ENCODE measurements at places on chromosomes 1 and 21.

DNA sequence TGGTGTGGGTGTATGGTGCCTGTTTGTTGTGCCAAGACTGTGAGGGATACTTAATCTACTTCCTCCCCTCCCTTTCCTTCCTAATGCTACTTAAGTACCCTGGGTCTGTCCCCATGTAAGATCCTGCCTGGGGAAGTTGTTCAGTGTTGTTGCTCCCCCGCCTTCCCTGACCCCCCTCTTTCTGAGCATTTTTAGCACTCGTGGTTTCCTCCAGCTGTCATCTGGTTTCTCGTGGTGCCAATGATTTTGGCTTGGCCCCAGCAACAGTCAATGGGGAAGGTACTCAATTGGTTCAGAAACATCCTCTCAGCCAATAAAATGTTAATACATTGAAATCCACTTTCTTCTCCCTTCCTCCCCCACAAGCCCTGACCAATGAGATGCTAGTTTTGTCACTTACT is 8.0 kb upstream of the B4GALT3 start:
- H3K4me3 ChIP-seq, result peak overlapping the region; percentile 19
- no peaks in the 10 kb centered on the region for H3K36me3 ChIP-seq
- H3K27me3 ChIP-seq, result no peaks in the 10 kb centered on the region
- H3K4me1 ChIP-seq, result peaks cover 85% of the 10 kb centered on the region
- peak; percentile 86 for DNase-seq

DNA sequence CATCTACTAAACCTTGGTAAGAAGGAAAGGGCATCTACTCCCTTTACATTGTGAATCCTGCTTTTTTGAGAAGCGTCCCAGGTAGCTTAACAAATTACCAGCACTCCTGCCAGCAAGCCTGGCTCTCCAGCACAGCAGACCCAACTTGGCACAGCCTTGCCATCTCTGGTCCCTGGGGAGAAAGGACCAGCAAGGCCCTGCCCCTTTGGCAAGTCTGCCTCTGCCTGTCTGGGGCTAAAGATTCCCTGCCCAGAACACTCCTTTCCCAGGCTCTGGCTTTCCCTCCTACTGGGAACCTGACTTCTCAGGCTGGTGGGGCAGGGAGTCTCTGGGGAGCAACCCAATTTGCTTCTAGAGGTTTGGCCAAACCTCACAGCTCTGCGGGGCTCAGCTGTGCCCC is 68.5 kb downstream of the ATP2B4 start:
- no peak for DNase-seq
- H3K27ac ChIP-seq, result no peak overlapping the region
- H3K4me1 ChIP-seq, result peaks cover 23% of the 10 kb centered on the region
- H3K27me3 ChIP-seq, result no peaks in the 10 kb centered on the region
- H3K4me3 ChIP-seq, result no peak overlapping the region

DNA sequence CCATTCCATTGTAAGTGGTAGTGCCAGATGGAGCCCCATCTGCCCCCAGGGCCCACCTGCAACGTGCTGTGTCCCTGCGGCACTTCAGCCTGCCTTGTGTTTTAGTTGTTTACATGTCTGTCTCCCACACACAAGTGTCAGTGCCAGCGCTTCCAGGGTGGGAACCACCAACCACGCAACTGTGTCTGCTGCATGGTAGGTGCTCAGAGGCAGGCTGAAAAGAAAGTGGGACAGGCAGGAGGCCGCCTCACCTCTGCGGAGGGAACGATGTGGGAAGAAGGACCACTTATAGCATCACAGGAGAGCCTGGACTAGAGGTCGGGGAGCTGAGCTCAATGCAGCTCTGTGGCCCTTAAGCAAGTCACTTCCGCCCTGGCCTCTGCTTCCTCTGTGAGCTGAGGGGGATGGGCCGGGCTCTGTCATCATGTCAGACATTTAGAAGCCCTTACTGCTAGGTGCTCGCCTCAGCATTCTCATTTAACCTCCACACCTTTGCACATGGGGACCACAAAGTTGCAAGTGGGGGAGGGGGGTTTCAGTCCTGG is 17.9 kb downstream of the SLC9A1 start:
- peak overlapping the region; percentile 56 for H3K4me3 ChIP-seq
- peak; percentile 66 for DNase-seq
- peaks cover 41% of the 10 kb centered on the region for H3K4me1 ChIP-seq
- H3K27me3 ChIP-seq, result no peaks in the 10 kb centered on the region
- H3K27ac ChIP-seq, result peak overlapping the region; percentile 82
- no peaks in the 10 kb centered on the region for H3K36me3 ChIP-seq

- no peak overlapping the region for H3K27ac ChIP-seq
- DNase-seq, result no peak
- no peaks in the 10 kb centered on the region for H3K4me1 ChIP-seq
- no peak overlapping the region for H3K4me3 ChIP-seq
- no peaks in the 10 kb centered on the region for H3K36me3 ChIP-seq
Measured at GRCh38 chr1:7616076-7616832, 154.8 kb upstream of the VAMP3 start.

GRCh38 chr1:62589321-62589720 is 8.0 kb upstream of the ANGPTL3 start:
- no peak overlapping the region for H3K4me3 ChIP-seq
- no peak overlapping the region for H3K27ac ChIP-seq
- DNase-seq, result no peak
